H9 (cell line): ENCODE measurements at places on chromosomes 1 and 21.

GRCh38 chr1:24790490-24790889 lies 45.2 kb downstream of the CLIC4 start:
- DNase-seq, result no peak

DNA sequence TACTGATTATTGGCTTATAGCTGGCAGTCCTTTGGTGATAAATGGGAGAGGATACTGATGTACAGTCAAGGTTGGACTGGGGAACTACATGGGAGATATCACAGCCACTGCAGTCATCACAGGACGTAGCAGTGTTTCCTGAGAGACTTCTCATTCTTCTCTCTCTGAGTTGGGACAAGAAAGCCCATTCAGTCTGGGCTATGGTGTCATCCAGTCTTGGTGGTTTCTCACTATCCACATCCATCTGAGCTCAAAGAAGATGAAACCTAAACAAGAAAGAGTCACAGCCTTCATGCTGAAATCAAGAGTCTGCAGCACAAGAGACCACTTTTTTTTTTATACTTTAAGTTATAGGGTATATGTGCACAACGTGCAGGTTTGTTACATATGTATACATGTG lies 12.8 kb upstream of the CD53 start:
- no peak for DNase-seq

DNA sequence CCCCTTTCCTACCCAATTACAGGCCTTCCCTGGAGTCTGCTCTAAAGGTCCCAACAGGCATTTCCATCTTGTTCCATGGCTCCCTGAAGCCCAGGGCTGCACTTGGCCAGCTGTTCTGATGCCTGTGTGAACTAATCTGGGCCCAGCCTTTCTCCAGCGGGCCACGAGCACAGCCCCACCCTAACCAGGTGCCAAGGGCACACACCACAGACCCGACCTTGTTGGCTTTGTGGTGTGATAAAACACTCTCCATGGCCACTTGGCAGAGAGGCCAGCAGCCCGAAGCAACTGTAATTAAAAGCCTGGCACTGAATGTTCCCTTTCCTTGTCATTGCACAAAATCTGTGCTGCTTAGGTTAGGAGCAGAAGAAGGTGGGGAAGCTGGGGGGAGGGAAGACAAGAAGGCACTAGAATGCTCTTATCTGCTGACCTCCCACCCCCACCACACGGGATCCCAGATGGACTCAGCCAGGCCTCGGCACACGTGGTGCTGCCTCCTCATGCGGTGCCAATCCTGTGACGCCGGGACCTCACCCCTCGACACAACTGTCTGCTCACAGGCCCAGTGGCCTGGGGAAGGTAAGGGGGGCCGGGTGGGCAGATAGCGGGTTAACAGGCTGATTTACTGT lies 9.9 kb downstream of the HCRTR1 start:
- DNase-seq, result no peak

- DNase-seq, result no peak
Measured at GRCh38 chr1:59653968-59654367, 160.8 kb upstream of the HOOK1 start.
